ENCODE measurements at places on chromosomes 13 and 19. TPM values are rescaled to one million over a fixed set of nuclear protein-coding genes. Genes with fewer than 3 reads are reported as not detected.

- no peak for DNase-seq
Measured at GRCh38 chr19:6103894-6104293, 6.4 kb downstream of the RFX2 start.

DNA sequence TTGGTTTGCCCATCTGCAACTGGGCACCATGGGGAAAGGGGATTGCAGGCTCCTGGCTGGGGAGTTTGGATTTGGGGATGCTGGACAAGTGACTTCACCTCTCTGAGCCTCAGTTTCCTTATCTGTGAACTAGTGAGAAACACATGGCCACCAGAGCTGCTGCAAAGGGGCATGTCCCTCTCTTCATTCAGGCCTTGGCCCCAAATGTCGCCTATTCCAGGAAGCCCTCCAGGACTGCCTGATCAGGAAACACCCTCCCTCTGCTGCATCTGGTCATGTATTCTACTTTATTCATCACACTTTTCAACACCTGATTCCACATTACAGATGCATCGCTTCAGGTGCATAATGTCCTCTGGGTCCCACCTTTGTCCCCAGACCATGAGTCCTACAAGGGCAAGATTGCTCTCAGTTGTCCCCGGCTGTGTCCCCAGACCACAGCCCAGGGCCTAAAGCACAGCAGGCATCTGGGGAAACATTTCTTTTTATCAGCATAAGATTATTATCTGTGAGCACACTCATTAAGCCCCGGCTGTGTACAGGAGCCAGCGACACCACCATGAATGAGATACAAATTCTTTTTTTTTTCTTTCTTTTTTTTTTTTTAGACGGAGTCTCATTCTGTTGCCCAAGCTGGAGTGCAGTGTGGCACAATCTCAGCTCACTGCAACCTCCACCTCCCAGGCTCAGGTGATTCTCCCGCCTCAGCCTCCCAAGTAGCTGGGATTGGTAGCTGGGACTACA, 37.5 kb downstream of the ARRDC2 start:
- DNase-seq: no peak

The SGCG gene
- not detected for total RNA-seq

The IZUMO2 gene
- not detected for total RNA-seq
